ENCODE measurements at places on chromosomes 4 and X. TPM values are rescaled to one million over a fixed set of nuclear protein-coding genes. Genes with fewer than 3 reads are reported as not detected.

Gene ASB12
- total RNA-seq, result not detected

Gene ASMT
- not detected for total RNA-seq

Gene LRP2BP
- 0.73 TPM for total RNA-seq

Gene MAGEA4
- not detected for total RNA-seq

Gene ARHGEF38
- not detected for total RNA-seq

Gene PCDH18
- total RNA-seq, result 0.06 TPM

Gene RHOXF2
- not detected for total RNA-seq

Gene TMEM154
- total RNA-seq, result 38.1 TPM

Gene CC2D2A
- not detected for total RNA-seq

Gene C1QTNF7
- total RNA-seq, result not detected

Gene PASD1
- total RNA-seq, result not detected

Gene RTL9
- total RNA-seq, result not detected

Gene CNGA1
- not detected for total RNA-seq

Gene ACE2
- total RNA-seq, result not detected

Gene STAP1
- 31.0 TPM for total RNA-seq

Gene ASMTL
- 30.7 TPM for total RNA-seq

Gene ANAPC4
- total RNA-seq, result 47.9 TPM

Gene AFM
- total RNA-seq, result not detected

Gene FHDC1
- 0.10 TPM for total RNA-seq

Gene CLCN4
- total RNA-seq, result not detected

Gene RHOXF1
- total RNA-seq, result not detected

Gene SLIT2
- total RNA-seq, result not detected

Gene VSIG4
- total RNA-seq, result not detected

Gene RIPPLY1
- not detected for total RNA-seq

Gene AASDH
- 15.8 TPM for total RNA-seq

Gene BRS3
- total RNA-seq, result not detected

Gene TREX2
- 3.0 TPM for total RNA-seq

Gene SASH3
- total RNA-seq, result 254 TPM

Gene ZNF330
- total RNA-seq, result 39.5 TPM

Gene STBD1
- total RNA-seq, result 0.77 TPM

Gene ZMAT1
- total RNA-seq, result 6.5 TPM

Gene BEX5
- total RNA-seq, result 1.5 TPM

Gene NLRP2B
- not detected for total RNA-seq

Gene USP17L28
- total RNA-seq, result not detected

Gene CT45A7
- not detected for total RNA-seq

Gene MEPE
- total RNA-seq, result not detected

Gene TXLNG
- total RNA-seq, result 10.4 TPM

Gene LANCL3
- 0.30 TPM for total RNA-seq

Gene TMPRSS11E
- total RNA-seq, result not detected
